Activated naive CD4-positive, alpha-beta T cell (primary cell): ENCODE measurements at places on chromosomes 5 and 9.

GRCh38 chr9:72622186-72622585, 100.8 kb downstream of the TMC1 start:
- DNase-seq, result no peak

GRCh38 chr5:1834721-1835429, 33.7 kb downstream of the NDUFS6 start:
- DNase-seq, result no peak

DNA sequence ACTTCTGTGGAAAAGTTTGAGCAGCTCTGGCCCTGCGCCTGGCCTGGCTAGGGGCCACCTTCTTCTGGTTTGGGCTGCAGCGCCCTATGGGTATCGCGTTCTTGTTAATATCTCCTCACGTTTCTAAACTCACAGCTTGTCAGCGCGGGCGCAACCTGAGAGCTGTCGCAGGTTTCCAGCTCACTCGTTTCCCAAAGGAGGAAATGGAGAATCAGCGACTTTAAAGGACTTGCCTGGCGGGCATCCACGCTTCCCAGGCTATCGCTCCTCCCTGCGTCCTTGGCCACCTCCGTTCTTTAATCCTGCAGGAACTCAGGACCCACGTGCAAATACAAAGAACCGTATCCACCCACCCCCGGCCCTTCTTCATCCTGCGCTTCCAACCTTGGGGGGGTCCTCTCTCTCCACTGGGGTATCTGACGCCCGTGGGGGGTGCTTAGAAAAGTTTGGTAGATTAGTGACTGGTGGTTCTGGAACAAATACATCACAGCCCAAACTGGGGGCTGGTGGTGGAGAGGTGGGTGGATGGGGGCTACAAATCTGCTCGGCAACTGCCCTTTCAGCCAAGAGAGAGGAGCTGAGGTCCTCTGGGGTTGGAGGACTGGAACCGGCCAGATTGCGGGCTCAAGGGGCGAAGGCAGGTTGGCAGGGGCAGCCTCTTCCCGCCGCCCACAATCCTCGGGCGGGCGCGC, 578 bp upstream of the PSAT1 start:
- DNase-seq, result no peak

GRCh38 chr5:39774605-39775004, 349.8 kb upstream of the DAB2 start:
- DNase-seq, result no peak

DNA sequence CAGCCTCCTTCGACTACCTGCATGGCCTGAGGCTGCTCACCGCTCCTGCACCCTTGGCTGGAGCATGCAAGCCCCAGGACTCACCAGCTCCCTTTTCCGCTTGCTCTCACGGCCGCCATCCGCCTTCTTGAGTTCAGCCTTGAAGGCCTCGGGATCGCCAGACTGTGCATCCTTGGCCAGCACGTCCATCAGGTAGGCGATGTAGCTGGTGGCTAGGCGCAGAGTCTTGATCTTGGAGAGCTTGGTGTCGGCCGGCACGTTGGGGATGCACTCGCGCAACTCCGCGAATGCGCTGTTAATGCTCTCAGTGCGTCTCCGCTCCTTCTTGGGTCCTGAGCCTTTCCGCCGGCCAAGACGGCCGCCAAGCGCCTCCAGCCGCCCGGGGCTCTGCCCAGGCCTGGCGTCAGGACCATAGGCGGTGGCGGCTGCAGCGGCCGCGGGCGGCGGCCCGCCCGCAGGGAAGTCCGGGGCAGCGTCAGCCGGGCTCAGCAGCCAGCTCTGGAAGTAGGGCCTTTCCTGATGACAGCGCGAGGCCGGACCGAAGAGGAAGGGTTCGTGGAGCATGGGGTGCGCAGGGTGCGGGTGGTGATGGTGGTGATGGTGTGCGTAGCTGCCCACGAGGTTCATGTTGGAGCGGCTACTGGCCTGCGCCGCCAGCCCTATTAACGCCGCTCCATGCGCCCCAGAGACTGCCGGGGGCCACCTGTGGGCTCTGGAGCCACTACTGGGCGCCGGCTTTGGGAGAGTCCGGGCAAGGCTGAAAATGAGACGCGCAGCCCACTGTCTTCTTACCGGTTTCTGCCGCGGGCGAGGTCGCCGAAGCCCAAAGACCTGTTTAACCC, 424 bp downstream of the HAND1 start:
- DNase-seq, result no peak

- DNase-seq, result no peak
Measured at GRCh38 chr5:155936520-155937406, 390.2 kb upstream of the SGCD start.

GRCh38 chr5:17854901-17855300, 220.6 kb downstream of the TAF11L14 start:
- no peak for DNase-seq

GRCh38 chr9:18601956-18602355, 128.0 kb downstream of the ADAMTSL1 start:
- DNase-seq, result no peak

- DNase-seq, result no peak
Measured at GRCh38 chr9:127283917-127284497, 19.4 kb downstream of the GARNL3 start.

- no peak for DNase-seq
Measured at GRCh38 chr9:122475717-122476116, 2.0 kb downstream of the OR1J1 start.

DNA sequence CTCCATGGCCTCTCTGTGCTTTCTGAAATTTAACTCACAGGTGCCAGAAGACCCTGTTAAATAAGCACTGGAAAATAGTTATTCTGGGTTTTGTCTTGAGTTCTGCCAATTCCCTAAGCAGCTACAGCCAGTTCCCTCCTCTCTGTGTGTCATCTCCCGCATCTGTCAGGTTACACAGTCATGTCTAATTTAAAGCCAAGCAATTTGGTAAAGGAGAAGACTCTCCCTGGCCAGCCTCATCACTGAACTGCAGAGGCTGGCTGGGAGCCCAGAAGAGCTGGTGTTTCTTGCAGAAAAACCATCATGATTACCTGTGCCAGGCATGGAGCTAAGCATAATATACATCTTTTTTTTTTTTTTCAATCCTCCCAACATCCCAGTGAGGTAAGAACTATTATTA, 141.3 kb upstream of the ZNF366 start:
- no peak for DNase-seq
